ENCODE measurements at places on chromosomes 11 and 22. TPM values are rescaled to one million over a fixed set of nuclear protein-coding genes. Genes with fewer than 3 reads are reported as not detected.

The GRK3 gene
- 1.4 TPM for total RNA-seq

The LGR4 gene
- total RNA-seq = 23.3 TPM

The HOATZ gene
- not detected for total RNA-seq

The DRICH1 gene
- total RNA-seq = under 0.01 TPM

The PARVG gene
- total RNA-seq = 1.1 TPM

The MS4A4A gene
- not detected for total RNA-seq

The OR4C46 gene
- not detected for total RNA-seq

The MPPED2 gene
- 2.9 TPM for total RNA-seq

The CD6 gene
- total RNA-seq = under 0.01 TPM

The PAX6 gene
- not detected for total RNA-seq

The GRAMD1B gene
- 4.4 TPM for total RNA-seq

The SLC22A9 gene
- not detected for total RNA-seq

The MAPK11 gene
- total RNA-seq = 1.9 TPM

The OR56A1 gene
- not detected for total RNA-seq

The TPCN2 gene
- total RNA-seq = 89.0 TPM

The RIMBP3B gene
- total RNA-seq = 0.36 TPM

The PHOX2A gene
- total RNA-seq = not detected

The CEND1 gene
- not detected for total RNA-seq

The SCN3B gene
- under 0.01 TPM for total RNA-seq

The NCAM1 gene
- total RNA-seq = 0.62 TPM

The TRIM22 gene
- 117 TPM for total RNA-seq

The NEFH gene
- total RNA-seq = 0.31 TPM

The COX8A gene
- 406 TPM for total RNA-seq

The RIMBP3C gene
- total RNA-seq = 0.34 TPM

The CSNK2A3 gene
- total RNA-seq = 3.4 TPM

The PRSS23 gene
- total RNA-seq = 46.8 TPM

The PATE4 gene
- total RNA-seq = not detected

The CHADL gene
- total RNA-seq = 0.36 TPM

The BCO2 gene
- 0.77 TPM for total RNA-seq

The COA4 gene
- 112 TPM for total RNA-seq

The PYGM gene
- 0.34 TPM for total RNA-seq

The OR52H1 gene
- not detected for total RNA-seq
